ENCODE measurements at places on chromosomes 3 and 15.
A peak's percentile ranks its signal among the peaks of the same experiment; 100 is the strongest.

- DNase-seq: no peak
Observed at GRCh38 chr3:134394380-134394779, 20.1 kb upstream of the AMOTL2 start.

GRCh38 chr3:15055019-15055557 is 10.0 kb downstream of the MRPS25 start:
- peak; percentile 50 for DNase-seq

GRCh38 chr15:77650265-77650664 is 17.6 kb upstream of the LINGO1 start:
- DNase-seq: no peak

DNA sequence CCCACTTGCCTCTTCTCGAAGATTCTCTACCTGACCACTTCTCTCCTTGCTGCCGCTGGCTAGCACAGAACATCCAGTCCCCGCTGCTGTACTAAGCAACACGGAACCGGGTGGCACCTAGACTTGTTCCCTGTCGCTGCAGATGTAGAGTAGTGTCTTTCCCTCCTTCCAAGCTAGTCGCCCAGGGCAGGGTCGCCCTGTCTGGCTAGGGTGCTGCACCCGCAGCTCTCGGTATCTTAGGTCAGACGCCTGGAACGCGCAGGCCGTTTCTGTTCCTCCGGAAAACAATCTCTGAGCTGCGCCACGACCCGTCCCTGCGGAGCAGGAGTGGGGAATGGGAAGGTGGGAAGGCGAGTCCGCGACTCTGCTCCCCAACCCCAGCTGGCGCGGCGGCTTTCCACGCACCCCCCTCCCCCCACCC is 758 bp upstream of the SNX33 start:
- DNase-seq: no peak

- DNase-seq: no peak
Observed at GRCh38 chr3:67686069-67686468, 31.7 kb upstream of the SUCLG2 start.

- DNase-seq: no peak
Observed at GRCh38 chr15:89141885-89142284, 53.6 kb downstream of the ABHD2 start.

GRCh38 chr3:121504618-121505017 is 41.2 kb downstream of the POLQ start:
- DNase-seq: no peak

DNA sequence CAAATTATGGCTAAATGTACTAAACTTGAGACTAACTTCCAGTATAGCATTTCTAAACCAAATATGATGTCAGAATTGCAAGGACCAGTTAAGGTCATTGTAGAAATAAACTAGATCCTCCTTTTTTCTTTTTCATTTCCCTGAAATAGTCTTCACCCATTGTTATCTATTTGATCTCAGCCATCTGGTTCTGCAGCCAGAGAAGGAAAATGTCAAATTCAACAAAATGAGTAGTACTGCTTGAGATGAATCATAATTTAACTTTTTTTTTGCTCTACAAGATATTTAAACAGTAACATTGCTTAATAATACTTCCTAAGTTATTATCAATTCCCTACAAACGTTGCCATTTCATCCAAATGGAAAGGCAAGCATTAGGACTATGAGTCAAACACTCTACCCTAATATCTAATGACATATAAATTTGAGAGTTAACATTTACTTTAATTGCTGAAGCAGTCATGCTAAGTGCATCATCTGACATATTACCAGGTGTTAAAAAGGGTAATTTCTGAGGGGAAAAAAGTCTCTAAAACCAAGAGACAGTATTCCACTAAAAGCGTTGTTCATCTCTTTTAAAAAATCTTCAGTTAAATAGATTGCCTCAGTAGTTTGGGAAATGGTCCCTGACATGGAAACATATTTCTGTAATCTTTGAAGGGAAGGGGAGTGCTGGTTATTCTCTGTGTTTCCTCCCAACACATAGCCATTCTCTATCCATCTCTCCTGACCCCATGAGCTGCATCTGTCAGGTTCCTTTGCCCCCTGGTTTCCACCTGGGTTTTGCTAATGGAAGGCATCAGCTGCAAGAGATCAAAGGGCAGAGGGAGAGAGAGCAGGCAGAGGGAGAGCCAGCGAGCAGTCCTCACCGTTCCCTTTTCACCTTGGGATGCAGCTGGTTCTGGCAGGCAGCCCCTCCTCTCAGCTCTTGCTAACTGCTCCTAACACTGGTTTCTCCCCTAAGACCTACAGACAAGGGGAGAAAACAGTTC is 138.5 kb downstream of the ARPP21 start:
- no peak for DNase-seq

DNA sequence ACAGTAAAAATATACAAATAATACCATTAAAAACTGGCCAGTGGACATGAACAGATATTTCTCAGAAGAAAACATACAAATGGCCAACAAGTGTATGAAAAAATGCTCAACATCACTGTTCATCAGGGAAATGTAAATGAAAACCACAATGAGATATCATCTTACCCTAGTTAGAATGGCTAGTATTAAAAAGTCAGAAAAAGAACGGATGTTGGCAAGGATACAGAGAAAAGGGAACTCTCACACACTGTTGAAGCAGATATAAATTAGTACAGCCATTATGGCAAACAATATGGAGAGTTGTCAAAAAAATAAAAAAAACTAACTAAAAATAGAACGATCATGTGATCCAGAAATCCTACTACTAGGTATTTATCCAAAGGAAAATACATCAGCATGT is 222.7 kb upstream of the NAALADL2 start:
- no peak for DNase-seq

DNA sequence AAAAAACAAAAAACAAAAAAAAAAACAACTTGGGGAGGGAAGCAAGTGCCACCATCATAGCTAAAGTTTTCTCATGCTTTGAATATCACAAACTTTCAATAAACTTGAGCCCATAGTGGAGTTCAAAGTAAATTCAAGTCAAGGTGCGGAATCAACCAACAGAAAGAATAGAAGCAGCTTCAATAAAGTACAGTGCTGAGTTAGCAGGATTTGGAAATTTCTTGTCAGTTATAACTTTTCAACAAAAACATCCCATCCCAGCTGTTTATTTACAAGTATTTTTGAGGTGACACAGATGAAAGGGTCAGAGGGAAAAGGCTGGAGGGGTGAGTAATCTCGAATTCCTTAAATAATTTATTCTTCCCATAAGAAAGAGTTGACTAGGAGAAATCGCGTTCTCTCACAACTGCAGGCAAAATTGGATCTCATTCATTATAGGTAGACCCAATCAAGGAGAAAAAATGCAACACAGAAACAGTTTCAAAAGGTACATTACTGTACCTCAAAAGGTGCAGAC is 477.4 kb upstream of the RASGRP1 start:
- DNase-seq: no peak

DNA sequence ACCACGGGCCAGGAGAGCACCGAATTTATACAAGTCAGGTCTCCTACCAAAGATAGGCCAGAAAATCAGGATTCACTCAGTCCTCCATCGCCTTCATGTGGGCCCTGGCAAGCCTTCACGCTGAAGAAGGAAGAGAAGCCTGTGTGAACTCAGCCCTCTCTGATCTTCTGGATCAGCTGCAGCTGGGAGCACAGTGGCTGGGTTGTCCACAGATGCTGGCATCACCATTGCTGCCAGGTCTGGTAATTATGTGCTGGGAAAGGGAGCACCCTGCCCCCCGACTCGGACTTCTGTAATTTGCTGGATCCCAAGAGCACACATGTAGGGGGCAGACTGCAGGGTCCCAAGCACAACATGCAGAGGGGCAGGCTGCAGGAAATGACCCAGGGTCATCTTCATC is 12.4 kb upstream of the PDE8A start:
- no peak for DNase-seq

DNA sequence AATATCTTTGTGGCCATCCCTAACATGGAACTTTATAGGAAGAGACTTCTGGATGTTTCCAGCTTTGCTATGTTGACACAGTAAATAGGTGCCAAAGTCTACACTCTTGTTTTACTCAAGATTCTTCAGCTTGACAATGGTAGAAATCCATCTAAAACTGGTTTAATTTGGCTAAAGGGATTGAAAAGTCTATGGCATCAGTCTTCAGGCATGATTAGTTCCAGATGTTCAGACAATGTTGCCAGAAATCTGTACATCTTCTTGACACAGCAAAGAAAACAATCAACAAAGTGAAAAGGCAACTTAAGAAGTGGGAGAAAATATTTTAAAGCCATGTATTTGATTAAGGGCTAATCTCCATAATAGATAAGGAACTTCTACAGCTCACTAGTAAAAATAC is 130.5 kb downstream of the LRRC3B start:
- DNase-seq: no peak

GRCh38 chr3:94036909-94037507 is 8.6 kb upstream of the STX19 start:
- DNase-seq: peak; percentile 20

- no peak for DNase-seq
Observed at GRCh38 chr3:52836471-52836845, 1.6 kb upstream of the MUSTN1 start.

DNA sequence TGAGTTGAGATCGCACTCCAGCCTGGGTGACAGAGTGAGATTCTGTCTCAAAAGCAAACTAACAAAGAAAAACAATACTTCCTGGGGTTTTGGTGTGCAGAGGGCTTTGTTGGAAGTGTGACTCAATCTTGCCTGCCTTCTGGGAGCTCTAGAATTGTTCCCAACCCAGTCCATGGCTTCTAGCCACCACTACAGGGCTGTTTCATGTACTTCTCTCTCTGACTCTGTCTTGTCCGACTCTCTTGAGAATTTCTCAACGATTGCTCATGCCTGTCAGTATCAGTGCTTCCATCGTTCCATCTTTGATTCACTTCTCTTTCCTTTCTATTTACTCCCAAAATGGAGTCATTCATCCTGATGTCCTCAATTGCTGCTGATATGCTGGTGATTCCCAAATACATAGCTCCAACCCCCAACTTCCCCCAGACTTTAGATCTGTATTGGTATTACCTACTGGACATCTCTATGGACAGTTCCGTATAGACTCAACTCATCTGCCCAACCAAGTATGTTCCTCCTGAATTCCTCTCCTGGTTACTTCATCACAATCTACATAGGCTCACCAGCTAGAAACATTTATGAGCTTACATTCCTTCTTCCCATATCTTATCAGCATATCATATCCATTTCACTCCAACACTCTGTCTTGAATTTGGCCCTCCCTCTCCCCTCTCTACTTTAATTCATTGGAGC is 1.8 kb upstream of the AP2M1 start:
- no peak for DNase-seq

GRCh38 chr15:84832448-84833040 is 15.4 kb downstream of the ALPK3 start:
- no peak for DNase-seq

GRCh38 chr3:78878011-78878410 is 889.8 kb downstream of the ROBO1 start:
- DNase-seq: no peak

DNA sequence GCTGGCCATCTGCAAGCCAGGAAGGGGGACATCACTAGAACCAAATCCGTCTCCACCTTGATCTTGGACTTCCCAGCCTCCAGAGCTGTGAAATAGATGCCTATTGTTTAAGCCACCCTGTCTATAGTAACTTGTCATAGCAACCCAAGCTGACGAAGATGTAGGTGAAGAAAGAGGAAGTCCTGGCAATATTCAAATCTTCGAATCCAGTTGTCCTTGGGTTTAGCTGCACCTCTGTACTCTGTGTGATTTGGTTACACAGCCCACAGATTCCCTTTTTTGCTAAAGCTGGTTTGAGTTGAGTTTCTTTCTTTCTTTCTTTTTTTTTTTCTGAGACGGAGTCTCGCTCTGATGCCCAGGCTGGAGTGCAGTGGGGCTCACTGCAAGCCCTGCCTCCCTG is 68.0 kb upstream of the XCR1 start:
- DNase-seq: no peak

DNA sequence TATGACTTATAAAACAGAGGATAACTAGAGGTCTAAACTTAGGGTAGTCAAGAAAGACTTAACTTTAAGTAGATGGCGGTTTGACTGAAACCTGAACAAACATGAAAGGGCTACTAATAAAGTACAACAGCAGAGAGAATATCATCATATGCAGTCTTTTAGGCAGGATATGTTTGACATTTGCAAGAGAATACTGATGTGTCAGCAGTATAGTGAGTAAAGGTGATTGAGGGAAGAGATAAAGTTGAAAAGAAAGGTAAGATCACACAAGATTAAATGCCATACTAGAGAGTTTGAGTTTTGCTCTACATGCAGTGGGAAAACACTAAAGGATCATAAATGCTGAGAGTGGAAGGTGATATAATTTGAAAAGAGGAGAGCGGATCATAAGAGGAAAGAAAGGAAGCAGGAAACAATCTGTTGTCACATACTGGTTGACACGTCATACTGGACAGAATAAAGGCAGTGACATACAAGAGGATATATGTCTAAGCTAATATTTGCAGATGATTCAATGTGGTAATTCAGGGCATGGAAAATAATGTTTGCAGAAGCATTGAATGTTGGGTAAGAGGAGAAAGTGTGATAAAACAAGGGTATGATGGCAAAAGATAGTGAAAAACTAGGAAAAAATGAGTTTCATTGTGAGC is 223.0 kb downstream of the EPHA6 start:
- no peak for DNase-seq

DNA sequence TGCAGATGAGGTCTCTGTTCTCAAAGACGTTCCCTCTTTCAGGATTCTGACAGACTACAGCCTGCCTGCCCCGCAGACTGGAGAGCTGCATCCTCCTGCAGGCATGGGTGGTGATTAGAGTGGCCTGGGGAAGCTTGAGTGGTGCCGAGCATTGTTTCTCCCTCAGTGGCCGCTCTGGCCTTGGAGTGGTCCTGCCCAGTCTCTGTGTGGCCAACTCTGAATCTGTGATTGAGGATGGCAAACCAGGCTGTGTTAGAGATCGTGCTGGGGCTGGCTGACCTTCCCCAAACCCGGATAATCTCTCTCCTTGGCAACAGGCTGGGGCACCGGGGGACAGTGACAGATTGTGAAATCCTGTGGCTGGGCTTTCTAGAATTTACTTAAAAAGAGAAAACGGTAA is 11.0 kb upstream of the ADCY5 start:
- DNase-seq: no peak

DNA sequence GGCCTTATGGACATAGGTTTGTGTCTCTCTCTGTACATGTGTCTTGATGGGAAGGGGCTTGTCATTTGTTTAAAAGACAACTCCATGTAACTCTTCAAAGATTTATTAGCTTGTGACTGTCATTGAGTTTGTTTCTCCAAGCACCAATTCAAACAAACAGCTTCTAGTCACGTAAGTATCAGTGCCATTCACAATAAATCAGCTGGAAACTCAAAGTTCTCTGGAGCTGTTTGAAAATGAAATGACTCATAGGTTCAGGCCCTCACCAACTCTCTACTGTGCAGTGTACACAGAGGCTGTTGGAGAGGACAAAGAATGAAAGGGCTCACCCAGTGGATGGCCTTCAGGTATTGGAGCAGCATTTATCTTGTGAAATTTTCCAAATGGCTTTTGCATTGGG is 476.3 kb downstream of the AGBL1 start:
- DNase-seq: no peak

DNA sequence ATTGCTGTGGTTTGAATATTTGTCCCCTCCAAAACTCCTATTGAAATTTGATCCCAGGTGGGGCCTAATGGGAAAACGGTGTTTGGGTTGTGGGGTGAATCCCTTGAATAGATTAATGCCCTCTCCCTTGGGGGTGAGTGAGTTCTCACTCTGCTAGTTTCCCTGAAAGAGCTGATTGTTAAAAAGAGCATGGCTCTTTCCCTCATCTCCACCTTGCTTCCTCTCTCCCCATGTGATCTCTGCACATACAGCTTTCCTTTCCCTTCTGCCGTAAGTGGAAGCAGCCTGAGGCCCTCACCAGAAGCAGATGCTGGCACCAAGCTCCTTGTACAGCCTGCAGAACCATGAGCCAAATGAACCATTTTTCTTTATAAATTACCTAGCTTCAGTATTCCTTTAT is 394.9 kb upstream of the WNT5A start:
- DNase-seq: no peak

GRCh38 chr15:56272454-56272853 is 28.8 kb upstream of the RFX7 start:
- no peak for DNase-seq

Data from CD4-positive, alpha-beta T cell treated with Interleukin-21 for 1 hour (primary cell).